Stimulated activated CD4-positive, alpha-beta T cell treated with anti-CD3 and anti-CD28 coated beads, Interleukin-1b, Interleukin-23, amount 100 ng/mL, for 24 hours (primary cell): ENCODE measurements at places on chromosomes 7 and 10.
A peak's percentile ranks its signal among the peaks of the same experiment; 100 is the strongest.

DNA sequence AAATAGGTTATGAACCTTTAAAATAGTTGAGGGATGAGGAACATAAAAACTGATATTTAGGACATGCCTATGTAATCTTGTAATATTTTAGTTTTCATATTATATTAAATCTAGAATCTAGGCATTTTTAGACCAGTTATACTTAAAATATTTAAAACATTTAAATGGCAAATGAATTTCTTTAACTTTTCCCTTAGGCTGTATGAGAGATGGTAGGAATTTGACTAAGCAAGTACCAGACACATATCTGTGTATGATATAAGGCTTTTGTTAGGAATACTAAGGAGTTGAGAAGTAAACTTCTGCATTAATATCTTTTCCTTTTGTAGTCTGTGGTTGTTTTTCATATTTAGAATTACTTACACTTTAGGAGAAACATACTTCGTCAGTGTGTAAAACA lies 25.1 kb downstream of the SEPTIN7 start:
- DNase-seq: no peak

GRCh38 chr10:62811159-62811875 lies 4.8 kb downstream of the EGR2 start:
- DNase-seq: peak; percentile 71

GRCh38 chr7:70849580-70850235 lies 282.2 kb upstream of the GALNT17 start:
- no peak for DNase-seq

GRCh38 chr7:13990319-13990983 lies 985 bp upstream of the ETV1 start:
- no peak for DNase-seq
